Posterior cingulate gyrus (tissue), 11 donors: ENCODE measurements at places on chromosomes 6 and 20.

GRCh38 chr20:48797850-48798747 lies 29.7 kb downstream of the PREX1 start:
- peak; percentile 36 for DNase-seq

GRCh38 chr20:39810309-39810708 lies 848.2 kb downstream of the DHX35 start:
- no peak for DNase-seq

DNA sequence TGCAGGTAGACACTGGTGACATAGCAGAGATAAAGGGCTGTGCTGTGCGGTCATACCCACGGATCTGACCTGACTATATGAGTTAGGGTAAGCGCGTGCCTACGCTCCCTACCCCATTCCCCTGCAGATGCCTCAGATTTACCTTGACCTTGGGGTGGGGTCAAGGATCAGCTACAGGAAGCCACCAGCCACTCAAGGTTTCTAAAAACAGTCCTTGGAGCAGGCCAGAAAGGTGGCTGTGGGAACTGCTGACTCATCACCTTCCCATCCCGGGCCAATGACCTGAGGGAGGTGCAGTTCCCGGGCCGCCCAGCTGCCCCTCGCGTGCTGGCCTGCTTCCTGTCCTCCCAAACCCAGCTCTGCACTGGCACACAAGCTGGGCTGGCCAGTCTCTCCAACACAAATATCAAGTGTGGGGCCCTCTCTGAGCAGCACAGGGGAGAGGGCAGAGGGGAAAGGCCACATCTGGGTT lies 23.0 kb downstream of the KCNK5 start:
- no peak for DNase-seq

- no peak for DNase-seq
These were observed 1.1 kb upstream of the ADIG start for GRCh38 chr20:38579921-38580320.

DNA sequence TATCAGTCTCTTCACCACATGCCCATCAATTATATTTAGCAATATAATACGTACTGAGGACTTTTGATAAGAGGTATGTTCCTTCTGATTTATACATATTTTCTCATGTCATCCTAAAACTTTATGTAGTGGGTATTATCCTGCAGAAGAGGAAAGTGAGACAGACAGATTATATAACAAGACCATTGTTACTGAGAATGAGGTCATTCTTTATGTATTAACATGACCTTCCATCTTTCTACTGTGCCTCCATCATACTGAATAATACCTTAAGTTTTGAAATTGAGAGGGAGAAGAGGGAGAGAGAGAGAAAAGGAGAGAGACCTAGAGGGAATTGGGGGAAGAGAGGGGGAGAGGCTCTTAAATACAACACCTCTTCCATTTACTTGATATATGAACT lies 90.9 kb upstream of the CARMIL1 start:
- DNase-seq = no peak

GRCh38 chr6:6474170-6474920 lies 114.2 kb upstream of the LY86 start:
- DNase-seq = no peak

DNA sequence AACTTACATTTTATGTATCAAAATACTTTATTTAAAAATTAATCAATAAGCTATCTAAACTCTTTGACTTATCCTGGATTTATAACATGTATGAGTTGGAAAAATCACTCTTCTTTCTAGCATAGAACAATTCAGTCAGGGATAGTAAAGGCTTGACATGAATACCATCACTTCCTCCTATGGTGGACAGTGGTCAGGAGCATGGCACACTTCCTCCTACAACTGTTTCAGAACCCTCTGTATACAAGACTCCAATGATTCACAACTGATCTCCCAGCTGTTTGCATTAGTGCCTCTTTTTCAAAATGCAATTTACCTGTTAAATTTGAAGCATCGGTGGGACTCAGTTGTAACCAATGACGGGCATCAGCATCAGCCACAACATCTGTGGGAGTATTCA lies 129.7 kb downstream of the RALGAPA2 start:
- DNase-seq = no peak

DNA sequence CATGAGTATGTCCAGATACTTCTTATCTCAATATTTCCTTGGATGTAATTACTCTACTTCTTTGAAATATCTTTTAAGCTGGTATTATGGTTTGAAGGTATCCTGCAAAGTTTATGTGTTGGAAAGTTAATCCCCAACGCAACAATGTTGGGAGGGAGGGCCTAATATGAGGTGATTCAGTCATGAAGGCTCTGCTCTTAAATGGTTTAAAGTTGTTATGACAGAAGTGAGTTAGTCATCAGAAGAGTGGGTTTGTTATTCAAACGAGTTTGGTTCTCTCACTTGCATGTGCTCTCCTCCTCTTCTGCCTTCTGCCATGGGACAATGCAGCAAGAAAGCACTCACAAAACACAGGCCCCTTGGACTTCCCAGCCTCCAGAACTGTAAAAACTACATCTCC lies 176.3 kb downstream of the KCNQ5 start:
- DNase-seq = no peak

DNA sequence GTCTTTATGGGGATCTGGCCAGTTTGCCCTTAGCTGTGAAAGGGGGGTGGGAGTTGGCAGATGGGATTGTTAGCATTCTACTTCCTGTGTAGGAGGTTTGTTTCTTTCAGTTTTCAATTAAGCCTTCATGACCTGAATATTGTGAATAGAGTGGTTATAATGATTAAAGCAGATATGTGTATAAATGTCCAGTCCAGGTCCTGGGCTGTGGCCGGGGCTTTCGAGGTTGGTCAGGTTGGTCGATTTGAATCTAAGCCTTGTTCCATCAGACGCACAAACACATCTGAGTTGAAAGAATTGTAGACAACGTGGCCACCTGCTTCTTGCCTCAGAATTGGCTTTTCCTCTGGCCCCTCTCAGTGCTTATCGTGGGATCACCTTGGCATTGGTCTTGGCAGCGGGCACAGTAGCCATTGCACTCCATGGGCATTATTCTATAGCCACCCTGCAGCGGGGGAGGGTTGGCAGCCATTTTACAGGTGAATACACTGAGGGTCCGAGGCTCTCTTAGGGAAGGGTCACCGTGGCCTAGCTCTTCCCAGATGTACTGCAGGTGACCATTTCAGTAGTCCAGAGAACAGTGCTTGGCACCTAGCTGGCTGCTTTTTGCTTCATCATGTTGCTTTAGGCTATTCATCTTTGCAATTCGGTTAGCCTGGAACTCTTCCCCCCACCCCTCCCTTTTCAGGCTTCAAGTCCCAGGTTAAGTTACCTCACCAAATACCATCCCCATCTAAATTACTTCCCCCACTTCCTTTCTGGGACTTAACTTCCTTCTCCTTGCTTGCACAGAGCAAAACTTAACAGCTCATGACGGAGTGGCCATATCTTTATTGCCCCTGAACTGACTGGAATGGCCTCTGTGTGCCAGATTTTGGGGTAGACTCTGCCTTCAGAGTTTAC lies 1.1 kb downstream of the RNF114 start:
- no peak for DNase-seq

- DNase-seq = no peak
These were observed 37.9 kb downstream of the VSTM2L start for GRCh38 chr20:37940858-37941257.

GRCh38 chr6:122495612-122496011 lies 24.0 kb upstream of the SERINC1 start:
- DNase-seq = no peak

GRCh38 chr20:31833931-31834521 lies 11.4 kb downstream of the FOXS1 start:
- DNase-seq = no peak

GRCh38 chr20:39291301-39291700 lies 329.2 kb downstream of the DHX35 start:
- no peak for DNase-seq

- no peak for DNase-seq
These were observed 188.5 kb upstream of the SNX9 start for GRCh38 chr6:157634546-157634945.

DNA sequence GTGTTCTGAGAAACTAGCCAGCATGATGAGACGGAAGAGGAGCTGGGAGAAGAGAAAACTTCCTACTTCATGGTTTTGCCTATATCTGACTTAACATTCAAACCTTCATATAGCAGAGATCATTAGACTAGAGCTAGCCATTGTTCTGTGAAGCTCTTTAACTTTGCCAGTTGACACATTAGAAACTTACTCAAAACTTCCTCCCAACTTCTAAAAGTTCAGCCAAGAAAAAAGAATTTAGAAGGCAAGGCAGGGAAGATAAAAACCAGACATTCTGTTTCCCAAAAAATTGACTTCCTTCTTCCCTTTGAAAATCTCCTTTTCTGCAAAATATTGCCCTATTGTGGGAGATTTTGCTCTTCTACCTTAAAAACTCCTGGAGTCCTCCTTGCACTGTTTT lies 134.8 kb upstream of the UST start:
- no peak for DNase-seq

GRCh38 chr20:58374027-58374850 lies 14.8 kb upstream of the VAPB start:
- DNase-seq = no peak

DNA sequence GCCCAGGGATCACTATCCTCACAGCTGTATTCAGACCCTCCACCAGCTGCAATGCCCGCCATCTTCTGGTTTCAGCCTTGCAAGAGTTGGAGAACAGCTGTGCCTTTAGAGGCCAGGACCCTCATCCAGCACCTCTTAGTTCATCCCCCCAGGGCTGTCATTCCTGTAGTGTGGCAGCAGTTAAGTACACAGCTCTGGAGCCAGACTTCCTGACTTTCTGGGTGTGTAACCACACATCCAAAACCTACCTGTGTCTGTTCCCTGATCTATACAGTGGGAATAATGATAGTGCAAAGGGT lies 452 bp upstream of the TREM2 start:
- no peak for DNase-seq

GRCh38 chr20:8807480-8808201 lies 261.2 kb upstream of the PLCB4 start:
- DNase-seq = no peak

DNA sequence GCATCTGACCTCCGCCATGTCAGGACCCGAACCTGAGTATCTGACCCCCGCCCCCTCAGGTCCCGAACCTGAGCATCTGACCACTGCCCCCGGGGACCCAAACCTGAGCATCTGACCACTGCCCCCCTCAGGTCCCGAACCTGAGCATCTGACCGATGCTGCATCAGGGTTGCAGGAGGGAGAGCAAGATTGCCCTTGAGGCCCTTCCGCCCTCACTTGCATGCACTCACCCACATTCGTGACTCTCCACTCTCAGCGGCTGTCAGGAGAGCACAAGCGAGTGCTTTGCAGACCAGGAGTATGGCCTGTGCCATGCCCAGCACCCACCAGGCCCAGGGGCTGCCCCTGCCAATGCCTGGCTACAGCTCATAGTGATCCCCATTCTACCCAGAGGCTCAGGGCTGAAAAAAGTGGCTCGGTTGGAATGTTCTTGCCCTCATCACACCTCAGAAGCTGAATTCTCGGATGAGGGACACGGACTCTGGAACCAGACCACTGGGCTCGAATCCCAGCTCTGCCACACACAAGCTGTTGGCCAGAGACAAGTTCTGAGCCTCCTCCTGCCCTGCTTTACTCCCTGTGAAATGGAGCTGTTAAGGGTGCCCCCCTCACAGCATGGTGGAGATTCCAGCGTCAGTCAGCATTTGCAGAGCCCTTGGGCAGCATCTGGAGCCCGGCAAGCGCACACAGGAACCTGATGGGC lies 82.1 kb downstream of the DLL1 start:
- DNase-seq = no peak
